CD4-positive, alpha-beta T cell (primary cell): ENCODE measurements at places on chromosomes 4 and X.

- DNase-seq = no peak
These were observed 2.5 kb upstream of the EFNB1 start for GRCh38 chrX:68826113-68826980.

DNA sequence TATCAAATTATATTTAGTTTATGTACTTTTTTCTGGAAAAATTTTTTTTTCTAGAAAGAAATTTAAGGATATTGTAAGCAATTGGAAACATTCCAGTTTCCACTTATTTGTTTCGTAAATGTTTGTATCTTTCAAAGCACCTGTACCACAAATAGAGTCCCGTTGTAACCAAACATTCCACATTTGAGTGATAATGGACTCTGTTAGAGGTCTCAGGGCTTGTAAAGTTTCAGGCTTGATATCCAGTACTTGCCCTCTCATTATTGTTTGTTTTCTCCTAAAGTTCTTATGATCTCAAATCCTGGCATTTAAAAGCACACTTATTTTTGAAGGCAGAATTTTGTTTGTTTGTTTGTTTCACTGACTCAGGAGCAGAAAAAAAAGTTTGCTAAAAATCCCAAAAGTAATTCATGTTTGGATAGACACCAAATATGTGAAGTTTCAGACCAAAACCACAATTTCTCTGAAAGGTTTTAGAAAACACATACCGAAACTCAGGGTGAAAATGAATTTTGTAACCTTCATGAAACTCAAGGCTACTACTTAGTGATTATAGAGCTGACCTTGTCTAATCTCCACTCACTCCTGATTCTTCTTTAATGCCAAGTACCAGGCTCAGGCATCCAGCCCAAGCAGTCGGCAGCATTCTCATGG lies 5.7 kb upstream of the TMEM192 start:
- DNase-seq = no peak

DNA sequence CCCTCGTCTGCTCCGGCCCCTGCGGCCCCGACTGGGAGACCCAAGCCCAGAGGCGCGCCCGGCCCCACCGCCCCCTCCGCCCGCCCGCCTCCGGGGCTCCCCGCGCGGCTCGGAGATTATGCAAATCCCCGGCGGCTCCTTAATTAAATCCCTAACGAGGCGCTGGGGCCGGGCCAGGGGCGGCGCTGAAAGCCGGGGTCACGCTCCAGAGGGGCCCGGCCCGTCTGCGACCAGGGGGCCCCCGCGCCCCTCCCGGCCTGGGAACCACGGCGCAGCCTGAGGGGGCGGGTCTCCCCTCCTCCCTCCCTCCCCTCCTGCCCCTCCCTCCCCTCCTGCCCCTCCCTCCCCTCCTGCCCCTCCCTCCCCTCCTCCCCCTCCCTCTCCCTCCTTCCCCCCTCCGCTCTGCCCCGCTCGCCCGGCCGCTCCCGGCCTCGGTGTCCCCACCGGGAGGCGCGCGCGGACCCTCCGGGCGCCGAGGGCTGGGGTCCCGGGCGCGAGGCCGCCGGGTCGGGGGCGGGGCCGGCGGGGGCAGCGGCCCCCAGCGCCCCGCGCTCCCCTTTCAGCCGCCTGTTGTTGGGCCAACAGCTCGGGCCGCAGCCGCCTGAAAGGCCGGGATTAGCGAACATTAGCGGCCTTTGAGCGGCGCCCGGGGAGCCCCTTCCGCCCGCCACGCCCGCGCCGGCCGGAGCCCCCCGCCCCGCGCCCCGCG lies 25.9 kb upstream of the FGFR3 start:
- DNase-seq = no peak

- no peak for DNase-seq
These were observed 3.9 kb upstream of the PLA2G12A start for GRCh38 chr4:109733728-109734127.

DNA sequence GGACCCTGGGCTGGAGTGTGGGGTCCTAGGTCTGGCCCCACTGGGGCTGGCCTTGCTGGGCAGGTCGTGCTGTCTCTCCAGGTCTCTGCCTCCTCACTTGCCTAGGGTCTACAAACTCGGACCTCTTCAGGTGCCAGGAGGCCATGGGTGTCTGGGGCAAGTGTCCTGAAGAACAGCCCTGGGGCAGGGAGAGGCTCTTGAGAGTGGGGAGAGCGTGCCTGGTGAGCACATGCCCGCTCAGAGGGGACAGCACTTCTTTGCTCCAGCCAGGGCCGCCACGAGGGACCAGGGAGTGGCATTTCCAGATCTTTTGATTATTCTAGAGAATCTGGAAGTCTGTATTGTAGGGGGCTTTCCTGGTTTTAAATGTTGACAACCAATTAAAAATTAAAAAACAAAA lies 63.7 kb downstream of the SORCS2 start:
- DNase-seq = no peak

DNA sequence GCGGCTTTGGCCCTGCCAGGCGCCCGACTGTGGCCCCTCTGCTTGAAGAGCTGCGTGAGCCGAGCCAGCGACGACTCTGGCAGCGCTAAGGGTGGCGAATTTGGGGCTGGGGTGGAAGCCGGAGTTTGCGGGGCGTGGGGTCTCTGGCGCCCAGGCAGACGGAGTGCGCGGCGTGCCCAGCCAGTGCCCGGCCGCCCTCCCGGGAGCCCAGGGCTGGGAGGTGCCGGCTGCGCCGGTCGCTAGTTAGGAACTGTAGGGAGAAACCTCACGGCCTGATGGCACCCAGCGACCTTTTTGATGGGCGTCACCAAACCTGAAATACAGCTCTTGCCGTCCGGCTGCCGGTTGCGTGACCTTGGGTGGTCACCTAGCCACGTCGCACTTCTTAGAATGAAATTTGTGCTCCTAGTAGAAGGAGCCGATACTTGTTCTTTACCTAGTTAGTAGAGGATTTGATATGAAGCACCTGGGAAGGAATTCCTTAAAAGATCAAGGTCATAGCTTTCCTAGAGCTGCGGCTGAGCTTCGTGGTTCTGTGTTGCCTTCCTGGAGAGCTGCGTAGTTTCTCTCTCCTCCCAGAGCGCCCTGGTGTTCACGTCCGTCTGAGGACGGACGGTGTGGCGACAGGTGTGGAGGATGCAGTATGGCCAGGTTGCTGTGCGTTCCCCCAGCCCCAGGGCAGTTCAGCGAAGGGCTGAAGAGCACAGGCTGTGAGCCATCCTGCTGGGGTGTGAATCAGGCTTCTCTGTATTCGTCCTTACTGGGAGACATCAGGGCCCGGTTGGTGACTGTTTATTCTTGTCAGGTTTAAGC lies 680 bp downstream of the MAEA start:
- DNase-seq = peak; percentile 27

DNA sequence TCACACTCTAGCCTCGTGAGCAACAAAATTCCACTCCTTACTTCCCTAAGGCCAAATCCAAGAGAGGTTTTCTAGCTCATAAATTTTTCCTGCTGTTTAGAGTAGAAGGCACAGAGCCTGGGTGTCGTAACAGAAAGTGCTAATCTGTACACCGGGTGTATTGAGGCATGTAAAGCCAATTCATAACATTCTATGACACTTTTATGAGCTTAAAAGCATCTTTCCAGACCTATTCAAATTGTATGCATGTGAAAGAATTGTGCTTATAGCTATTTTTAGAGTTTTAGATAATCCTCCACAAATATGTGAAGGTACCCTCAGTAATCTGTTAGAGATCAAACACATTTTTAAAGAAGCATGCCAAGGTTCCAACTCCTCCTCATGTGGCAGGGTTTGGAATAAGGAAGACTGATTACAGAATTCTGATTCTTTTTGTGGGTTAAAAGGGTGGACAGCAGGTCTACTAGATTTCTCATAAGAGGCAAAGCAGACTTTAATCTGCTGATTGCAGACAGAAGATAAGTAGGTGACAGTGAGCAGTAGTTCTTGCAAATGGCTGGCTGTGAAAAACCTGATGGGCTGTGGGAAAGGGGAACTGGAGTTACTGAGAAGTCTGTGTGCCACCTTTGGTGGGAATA lies 25.5 kb upstream of the LRCH2 start:
- DNase-seq = no peak

- DNase-seq = no peak
These were observed 48.2 kb upstream of the PHOX2B start for GRCh38 chr4:41796545-41797210.

DNA sequence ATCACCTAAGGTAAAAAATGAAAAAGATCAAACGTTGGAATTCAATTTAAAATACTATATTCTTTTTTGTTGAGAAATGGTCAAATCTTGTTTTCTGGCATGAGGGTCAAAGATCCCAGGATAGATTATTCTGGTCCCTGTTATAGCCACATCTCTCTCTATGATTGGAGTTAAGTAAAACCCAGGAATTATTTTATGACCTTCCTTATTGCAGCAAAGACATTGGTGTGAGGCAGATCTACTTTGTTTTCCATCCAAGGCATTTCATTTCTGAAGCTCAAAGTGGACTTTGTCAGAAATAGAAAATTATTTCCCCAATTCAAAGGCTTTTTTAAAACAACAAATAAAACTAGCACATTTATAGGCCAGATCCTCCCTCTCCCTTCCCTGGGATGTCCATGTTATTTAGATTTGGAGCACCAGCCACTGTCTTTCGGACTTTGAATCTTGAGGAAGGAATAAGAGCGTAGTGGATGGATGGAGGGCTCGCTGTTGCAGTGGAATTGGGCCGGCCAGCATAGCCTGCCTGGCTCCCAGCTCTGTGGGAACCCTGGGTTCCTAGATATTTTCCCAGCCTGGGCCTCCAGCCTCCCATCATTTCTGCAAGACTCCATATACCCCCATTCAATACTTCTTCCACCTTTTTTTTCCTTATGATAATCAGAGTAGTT lies 45.6 kb upstream of the HAND2 start:
- DNase-seq = no peak

DNA sequence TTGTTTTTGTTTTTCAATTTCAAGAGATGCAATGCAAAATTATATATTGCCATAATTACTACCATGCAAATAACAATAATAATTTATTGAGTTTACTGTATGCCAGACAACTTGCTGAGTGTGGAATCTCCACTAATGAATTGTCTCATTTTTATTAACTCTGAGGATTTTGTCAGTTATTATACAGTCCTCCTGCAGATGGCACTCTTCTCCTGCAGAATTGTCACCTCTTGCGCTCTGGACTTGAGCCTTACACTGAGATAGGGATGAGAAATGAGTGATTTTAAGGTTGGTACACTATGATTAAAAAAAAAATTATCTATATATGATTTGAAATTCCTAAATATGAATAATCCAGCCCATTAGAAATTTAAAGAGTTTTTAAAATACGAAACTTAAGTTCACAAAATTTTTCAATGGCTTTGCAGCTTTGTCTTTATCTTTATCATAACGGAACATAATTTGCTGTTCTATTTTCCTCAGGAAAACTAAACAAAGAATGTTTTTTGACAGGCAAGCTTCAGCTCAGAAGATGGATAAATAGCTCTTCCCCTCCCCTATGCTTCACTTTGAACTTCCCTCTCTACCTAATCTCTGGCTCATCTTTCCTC lies 12.7 kb upstream of the PAQR3 start:
- no peak for DNase-seq

DNA sequence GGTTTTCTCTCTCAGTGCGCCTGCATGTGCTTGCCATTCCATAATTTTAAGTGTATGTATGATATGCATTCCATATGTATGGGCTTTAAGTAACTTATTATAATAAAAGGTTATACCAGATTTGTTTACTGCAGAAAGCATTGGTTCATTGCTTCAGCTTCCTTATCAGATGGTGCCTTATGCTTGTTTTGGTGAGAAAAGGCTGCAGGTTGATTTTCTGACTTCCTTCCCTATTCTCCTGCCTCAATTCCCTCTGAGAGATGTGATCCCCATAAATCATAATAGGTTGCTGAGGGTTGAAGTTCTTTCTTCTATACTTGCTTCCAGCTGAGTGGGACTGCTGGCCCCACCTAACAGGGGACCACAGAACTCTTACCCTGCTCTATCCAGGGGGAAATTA lies 10.3 kb upstream of the CEP135 start:
- DNase-seq = no peak

GRCh38 chr4:42152507-42153504 lies at the start of gene BEND4:
Gene BEND4 (minus strand): TSS chr4:42152655. CDS start chr4:42152143, 512 bp downstream.
- DNase-seq = no peak

DNA sequence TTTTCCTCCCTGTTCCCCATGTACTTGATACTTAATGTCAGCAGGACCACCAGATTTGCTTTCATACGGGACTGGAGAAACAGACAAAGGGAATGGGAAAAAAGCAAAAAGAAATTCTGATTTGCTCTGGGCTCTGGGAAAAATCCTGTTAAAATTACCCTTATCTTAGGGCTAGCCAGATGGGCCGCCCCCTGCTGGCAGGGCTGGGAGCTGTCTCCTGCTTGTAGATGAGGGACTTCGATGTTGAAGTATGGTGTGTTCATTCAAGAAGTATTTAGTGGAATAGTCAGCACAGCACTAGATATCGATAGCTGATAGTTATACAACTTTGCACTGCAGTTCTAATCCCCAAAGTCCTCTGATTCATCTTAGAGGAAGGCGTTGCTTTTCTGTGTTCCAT lies 45.8 kb downstream of the BCORL1 start:
- DNase-seq = peak; percentile 21

- DNase-seq = no peak
These were observed 21.9 kb downstream of the PLS3 start for GRCh38 chrX:115582616-115583495.

GRCh38 chr4:18020671-18021469 lies 685 bp downstream of the LCORL start:
- peak; percentile 9 for DNase-seq

DNA sequence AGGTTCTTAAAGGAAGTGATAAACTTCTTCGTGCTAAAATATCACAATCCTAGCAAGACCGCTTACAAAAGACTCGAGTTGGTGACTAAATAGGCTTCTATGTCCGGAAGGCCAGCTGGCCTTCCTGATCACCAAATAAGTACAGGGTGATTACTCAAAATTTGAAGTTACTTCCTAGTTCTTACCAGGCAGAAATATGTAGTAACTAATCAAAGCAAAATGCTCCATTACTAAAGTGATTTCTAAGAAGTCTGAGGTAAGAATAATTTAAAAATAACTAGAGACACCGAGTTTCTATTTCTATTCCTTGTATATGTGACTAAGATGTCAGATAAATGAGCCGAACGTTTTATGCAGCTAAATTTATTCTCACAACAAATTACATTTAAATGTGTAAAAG lies 62.2 kb downstream of the NSUN7 start:
- DNase-seq = no peak

DNA sequence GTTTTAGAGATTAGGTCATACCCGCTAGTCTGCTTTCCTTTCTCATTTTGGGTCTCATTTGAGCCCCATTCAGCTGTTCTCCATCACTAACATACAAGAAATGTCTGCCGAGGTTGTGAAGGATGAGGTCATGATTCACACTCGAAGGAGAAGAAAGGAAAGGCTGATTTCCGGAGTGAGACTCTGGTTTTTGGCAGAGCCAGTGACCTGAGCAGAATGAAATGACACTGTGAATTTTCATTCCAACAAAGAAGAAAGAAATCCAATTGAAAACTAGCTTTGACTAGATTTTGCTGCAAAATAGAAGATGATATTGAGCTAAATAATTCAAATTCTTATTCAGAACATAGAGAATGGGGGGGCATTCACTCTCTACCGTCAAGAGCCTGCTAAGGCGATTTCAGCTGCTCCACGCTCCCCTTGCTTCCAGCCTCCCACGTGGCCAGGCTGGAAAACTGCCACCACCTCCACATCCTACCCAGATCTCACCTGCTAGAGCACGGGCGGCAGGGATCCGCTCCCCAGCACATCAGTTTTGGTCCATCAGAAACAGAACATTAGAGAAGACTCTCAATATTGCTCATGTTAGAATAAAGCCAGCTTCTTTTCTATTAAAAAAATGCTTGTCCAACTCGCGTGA lies 39.0 kb downstream of the F11 start:
- DNase-seq = no peak

- DNase-seq = no peak
These were observed 136.2 kb downstream of the BTC start for GRCh38 chr4:74658116-74658515.
